AML-193 (cell line): ENCODE measurements at places on chromosomes 4 and X.

DNA sequence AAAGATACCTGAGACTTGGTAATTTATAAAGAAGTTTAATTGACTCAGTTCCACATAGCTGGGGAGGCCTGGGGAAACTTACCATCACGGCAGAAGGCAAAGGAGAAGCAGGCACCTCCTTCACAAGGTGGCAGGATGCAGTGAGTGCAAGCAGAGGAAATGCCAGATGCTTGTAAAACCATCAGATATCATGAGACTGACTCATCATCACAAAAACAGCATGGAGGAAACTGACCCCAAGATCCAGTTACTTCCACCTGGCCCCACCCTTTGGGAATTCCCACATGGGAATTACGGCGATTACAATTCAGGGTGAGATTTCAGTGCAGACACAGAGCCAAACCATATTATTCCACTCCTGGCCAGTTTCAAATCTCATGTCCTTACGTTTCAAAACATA, 514.7 kb upstream of the SPANXN1 start:
- no peak for DNase-seq

- DNase-seq, result peak; percentile 89
These were observed at the start of gene LAMTOR3 for GRCh38 chr4:99894161-99894997. Gene LAMTOR3 (minus strand): TSS chr4:99894427. CDS start chr4:99893963, 464 bp downstream.

- no peak for DNase-seq
These were observed 96.0 kb upstream of the LEF1 start for GRCh38 chr4:108264693-108265092.

DNA sequence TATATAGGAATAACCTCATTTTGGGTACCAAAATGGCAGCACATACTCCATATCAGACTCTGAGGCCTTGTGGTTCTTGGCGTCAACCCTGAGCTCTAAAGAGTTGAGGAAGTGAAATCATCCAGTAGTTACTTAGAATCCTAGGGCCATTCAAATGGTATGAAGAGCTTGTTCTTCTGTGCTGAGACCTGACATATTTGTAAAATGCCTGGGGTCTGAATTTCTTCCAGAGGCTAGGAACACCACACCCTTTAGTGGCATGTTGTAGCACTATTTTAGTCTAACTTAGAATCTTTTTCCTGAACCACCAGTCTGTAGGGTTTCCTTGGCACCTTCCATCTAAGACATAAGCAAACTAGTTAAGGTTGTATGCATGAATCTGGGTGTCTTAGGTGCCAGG, 18.1 kb upstream of the GDPD2 start:
- no peak for DNase-seq

DNA sequence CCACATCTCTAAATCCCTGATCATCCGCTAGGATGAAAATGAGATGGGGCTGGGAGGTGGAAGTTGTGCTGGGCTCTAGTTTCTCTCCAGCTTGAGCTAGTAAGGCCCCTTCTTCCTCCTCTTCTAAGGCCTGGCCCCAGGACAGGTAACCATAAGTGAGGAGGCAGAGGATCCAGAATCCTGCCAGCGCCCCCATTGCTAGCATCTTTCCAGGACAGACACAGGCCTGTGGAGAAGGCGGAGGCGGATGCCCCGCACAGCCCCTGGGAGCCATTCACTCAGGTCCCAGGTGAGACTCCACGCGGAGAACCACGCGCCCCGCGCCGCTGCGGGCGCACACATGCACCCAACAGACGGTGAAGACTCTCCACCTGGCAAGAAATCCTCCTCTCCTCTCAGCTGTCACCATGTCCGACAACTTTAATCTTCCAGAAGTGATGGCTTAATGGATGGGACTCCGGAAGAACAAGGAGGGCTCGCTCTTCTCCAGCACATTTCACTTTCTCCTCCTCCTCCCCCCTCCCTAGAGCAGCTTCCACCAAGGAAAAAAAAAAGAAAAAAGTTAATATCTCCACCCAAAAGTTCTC, 793 bp downstream of the ARSJ start:
- DNase-seq, result no peak

GRCh38 chrX:43868791-43869190, 13.5 kb downstream of the MAOB start:
- no peak for DNase-seq

DNA sequence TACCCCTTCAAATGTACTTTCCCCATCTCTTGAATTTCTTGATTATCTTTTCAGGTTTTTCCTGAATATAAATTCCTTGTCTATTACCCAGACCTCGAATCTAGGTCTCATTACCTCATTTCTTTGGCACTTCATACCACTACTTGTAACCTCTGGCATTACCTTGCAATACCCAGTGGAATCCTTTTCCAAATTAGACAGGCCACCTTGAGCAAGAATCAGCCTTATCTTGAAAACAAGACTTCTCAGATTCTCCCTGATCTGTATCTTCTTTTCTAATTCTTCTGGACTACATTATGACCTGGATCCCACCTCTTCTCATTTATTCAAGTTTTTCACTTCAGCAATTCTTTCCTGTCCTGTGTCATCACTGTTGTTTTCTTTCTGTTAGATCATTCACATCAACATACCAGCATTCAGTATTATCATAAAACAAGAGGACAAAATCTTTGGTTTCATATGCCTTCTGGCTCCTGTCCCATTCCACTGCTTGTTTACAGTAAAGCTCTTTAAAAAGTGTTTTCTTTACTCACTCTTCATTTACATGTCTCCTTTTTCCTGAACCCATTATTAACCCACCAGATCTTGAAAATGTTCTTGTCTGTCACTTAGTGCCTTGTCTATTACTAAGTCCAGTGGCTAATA, 275.6 kb upstream of the HS3ST1 start:
- no peak for DNase-seq

- DNase-seq, result no peak
These were observed 44.8 kb downstream of the ACOX3 start for GRCh38 chr4:8395504-8396296.

GRCh38 chr4:153418558-153418957, 47.6 kb upstream of the TMEM131L start:
- no peak for DNase-seq
